ENCODE measurements at places on chromosomes 12 and 14. TPM values are rescaled to one million over a fixed set of nuclear protein-coding genes. Genes with fewer than 3 reads are reported as not detected.

DNA sequence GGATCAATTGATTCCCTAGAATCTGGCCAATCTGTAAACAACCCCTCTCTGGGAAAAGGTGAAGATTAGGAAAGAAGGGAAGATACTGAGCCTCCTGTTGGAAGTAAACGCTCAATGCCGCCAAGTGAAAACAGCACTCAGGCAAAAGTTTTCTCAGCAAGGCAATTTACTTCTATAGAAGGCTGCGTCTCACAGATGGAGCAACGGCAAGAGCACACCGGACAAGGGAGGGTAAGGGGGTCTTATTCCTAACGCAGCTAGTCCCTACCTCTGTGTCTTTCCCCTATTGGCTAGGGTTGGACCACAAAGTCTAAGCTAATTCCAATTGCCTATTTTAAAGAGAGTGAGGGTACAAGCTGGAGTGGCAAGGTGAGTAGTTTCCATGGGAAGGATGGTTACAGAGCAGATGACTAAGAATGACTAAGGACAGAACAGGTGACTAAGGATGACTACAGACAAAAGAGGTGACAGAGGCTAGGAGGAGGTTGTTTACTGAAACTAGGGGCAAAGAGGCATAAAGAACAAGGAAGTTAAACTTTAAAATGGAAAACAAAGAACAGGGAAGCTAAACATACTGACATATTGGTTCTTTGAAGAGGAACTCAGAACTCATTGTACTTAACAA, 5.6 kb upstream of the TTC9 start:
- DNase-seq, result no peak

GRCh38 chr12:88519802-88520435, 60.4 kb downstream of the KITLG start:
- DNase-seq, result no peak

DNA sequence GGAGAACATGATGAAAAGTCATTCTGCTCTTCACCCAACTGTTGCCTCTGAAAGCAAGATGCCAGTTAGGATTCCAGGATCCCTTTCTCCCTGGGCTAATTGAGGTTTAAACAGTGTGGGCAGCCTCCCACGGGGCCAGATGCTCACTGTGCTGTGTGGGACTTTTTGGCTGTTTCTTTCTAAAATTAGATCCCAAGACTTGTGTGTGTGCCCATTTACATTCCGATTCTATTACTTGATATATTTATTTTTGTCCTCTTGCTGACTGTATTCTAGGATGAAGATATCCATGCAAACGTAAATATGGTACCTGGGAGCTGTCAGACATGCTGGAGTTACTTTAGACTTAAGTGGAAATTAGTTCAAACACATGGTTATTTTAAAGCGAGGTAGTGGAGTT, 6.2 kb downstream of the IFT43 start:
- no peak for DNase-seq

- no peak for DNase-seq
Observed at GRCh38 chr14:95524706-95525512, 8.5 kb upstream of the SYNE3 start.

- peak; percentile 71 for DNase-seq
Observed at GRCh38 chr12:15522574-15523187, 200.4 kb downstream of the PTPRO start.

- DNase-seq, result no peak
Observed at GRCh38 chr12:24835377-24835776, 113.5 kb downstream of the BCAT1 start.

DNA sequence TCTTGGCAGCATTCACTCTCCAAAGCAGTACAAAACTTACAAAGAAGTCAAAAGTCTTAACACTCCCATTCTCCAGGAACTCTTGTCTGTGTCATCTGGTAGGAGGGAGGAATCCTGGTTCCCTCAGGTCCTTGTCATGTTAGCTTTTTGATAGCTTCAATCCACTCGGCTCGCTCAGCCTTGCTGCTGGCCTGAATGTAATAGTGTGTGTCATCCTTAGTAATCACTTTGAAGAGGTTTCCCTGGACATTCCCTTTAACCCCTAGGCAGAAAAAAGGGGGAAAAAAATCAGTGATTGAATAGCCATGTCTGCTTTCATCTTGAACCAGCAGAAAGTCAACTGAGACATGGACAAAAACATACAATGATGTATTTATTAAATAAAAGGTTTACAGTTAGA, 24.8 kb downstream of the PLEK2 start:
- DNase-seq, result no peak

DNA sequence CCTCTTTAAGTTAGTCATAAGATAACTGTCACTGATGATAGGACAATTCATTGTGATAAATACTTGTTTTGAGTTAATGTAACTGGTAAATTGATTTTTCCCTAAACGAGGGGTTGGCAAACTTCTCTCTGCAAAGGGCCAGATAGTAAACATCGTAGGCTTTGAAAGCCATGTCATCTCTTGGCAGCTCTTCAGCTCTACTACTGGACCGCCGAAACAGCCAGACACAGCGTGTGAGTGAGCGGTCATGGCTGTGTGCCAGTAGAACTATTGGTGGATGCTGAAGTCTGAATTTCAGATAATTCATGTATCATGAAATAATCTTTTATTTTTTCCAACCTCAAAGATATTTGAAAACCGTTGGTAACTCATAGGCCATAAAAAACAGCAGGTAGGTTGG, 9.9 kb downstream of the PIWIL1 start:
- DNase-seq, result peak; percentile 24

DNA sequence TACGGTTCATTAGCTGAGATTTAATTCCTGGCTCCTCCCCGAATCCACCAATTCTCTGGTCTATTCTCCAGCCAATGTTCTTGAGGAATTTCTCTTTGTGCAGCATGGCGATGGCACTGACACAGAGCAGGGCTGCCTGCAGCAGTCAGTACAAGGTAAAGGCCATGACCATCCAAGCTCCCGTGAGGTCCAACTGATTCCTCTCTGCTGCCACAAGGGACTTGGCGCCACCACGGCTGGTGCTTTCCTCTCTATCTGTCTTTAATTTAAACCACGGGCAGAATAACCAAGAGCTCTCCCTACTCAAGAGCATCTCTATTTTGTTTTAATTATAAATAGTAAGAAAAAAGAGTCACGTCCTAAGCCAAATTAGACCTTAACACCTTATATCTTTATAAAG, 12.1 kb downstream of the TMEM116 start:
- no peak for DNase-seq

- DNase-seq, result peak; percentile 39
Observed at GRCh38 chr14:103867523-103867953, 20.2 kb upstream of the PPP1R13B start.

GRCh38 chr12:104703372-104703771, 246.6 kb downstream of the CHST11 start:
- DNase-seq, result no peak

DNA sequence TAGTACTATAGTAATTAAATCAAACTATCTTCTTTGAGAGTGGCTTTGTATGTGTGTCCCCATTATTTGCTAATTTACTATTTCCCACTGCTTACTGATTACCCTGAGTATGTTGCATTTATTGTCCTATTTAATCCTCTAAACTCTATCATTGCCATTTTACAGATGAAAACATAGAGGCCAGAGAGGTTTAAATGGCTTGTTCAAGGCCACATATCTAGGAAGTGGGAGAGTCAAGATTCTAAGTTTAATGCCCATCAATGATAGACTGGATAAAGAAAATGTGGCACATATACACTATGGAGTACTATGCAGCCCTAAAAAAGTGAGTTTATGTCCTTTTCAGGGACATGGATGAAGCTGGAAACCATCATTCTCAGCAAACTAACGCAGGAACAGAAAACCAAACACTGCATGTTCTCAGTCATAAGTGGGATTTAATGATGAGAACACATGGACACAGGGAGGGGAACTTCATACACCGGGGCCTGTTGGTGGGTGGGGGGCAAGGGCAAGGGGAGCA, 419.7 kb downstream of the ZFP36L1 start:
- DNase-seq, result no peak

DNA sequence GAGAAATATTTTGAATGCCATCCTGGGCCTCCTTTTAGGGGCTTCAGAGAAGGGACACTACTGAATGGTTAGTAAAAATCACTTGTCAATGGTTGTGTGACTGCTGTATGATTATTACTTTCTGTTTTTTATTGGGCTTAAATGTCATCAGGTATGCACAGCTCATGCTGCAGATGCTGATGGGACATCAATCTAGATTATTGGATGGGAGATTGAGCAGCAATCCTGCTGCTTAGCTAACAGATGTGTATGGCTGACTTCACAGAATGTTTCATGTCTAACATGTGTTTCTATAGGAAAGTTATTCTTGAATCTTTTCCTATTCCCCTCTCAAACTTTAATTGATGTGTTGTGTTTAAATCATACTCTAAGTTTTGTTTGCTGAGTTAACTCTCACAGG, 166.8 kb downstream of the RMST start:
- no peak for DNase-seq

DNA sequence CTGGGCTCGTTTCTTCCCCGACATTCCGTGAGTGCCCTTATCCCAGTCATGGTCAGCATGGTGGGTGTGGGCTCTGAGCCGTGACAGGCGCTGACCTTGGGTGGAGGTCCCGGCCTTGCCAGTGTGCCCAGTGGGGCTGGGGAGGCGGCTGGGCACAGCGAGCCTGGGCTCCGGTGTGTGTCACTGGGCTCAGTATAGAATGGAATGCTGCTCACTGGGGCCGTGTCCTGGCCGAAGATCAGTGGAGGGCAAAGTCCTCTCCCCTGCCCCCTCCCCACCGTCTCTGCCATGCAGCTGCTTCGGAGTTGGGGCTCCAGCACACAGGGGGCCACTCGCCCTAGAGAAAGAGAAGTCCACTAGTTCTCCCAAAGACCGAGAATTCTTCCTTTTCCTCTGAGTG, 164.4 kb downstream of the TSPAN9 start:
- DNase-seq, result peak; percentile 55

DNA sequence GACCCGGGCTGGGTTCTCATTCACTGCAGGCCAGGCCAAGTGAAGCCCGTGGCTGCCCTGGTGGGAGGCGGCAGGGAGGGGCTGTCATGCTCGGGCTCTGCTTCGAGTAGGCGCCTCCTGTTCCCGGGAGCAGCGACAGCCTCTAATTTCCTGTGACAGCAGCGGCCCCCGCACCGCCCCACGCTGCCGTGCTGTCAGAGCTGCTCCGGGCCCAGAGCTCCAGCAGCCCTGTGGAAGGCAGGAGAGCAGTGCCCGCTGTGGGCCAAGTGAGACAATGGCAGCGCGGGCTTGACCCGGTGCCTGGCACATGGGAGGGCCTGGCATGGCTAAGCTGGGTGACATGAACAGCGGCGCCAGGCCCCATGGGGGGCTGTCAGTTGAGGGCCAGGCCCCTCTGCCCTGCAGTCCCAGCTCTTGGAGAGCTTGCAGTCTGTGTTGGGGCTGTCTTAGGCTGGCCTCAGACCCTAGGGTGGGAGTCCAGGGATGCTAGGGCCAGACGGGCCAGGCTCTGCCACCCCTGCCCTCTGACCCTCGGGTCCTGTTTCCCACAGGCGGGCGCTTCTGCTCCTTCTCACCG, 5.1 kb downstream of the TRMT61A start:
- no peak for DNase-seq

DNA sequence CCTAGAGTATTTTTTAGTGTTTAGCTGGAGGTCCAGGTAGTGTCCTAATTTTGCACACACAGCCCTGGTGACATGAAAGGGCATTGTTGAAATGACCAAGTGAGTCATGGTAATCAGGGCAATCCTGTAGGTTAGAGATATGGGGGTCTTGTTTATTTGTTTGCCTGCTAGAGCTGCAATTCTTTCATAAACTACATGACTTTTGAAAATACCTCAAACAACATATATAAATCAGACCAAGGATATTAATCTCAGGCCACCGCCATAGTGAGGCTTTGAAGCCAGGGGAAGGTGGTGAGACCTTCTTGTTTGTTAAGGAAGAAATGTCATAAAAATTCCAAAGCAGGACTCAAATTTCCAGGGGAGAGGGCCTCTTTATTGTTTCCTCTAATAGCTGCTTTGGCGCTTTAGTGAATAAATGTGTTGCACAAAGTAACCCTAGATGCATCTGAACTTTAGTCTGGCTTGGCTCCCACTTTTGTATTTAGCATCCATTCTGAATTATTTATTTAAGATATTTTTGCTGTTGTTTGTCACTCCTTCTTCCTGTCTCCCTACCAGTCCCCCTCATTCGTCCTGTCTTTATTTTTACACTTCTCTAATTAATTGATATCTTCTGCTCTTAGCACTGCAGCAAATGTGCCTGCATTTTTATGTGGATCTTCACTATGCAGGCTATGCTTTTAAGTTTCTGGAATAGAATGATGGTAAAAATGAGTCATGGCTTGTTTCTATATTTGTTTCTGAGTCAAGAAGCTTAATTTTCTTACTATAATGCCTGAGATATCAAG, 430.3 kb downstream of the RAD51B start:
- DNase-seq, result peak; percentile 95

GRCh38 chr12:131385313-131386166, 325.4 kb upstream of the SFSWAP start:
- DNase-seq, result no peak

DNA sequence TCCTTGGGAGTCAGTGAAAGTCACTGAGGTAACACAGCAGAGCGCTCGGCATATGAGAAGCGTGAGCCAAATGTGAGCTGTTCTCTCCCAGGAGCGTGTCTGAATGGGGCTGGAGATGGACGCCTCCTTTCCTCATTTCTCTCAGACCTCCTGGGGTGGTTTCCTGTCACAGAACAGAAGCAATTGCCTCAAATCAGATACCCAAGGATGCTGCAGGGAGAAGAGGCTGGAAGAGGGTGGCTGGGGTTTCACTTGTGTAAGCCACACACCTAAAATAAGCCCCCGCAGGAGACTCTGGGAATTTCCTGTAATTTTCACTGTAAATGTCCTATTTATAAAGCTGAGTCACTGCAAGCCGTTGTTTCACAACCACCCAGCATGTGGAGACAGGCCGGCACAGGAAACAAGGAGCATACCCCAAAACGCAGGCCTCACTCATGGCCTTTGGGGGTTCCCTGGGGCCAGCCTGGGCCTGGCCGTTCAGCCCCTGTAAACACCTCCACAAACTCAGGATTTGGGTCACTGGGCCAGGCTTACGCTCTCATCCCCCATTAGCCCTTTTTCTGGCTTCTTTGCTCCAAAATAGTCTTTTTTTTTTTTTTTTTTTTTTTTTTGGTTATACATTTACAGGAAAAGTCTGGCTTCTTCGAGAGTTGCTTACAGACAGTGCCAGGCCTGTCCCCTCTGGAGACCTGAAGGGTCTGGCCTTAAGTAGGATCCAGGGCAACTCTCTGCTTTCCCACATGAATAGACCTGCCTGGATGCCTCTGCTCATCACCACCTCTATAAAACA, 55.3 kb downstream of the VCPKMT start:
- peak; percentile 93 for DNase-seq

- DNase-seq, result peak; percentile 84
Observed at GRCh38 chr14:54691525-54692283, 124.8 kb downstream of the SAMD4A start.

- no peak for DNase-seq
Observed at GRCh38 chr14:33484264-33484663, 466.6 kb downstream of the EGLN3 start.

- peak; percentile 54 for DNase-seq
Observed at GRCh38 chr12:31876568-31877424, 82.4 kb upstream of the RESF1 start.

- DNase-seq, result no peak
Observed at GRCh38 chr12:77575376-77575919, 255.2 kb upstream of the NAV3 start.

Gene OR4E2
- not detected for total RNA-seq

Gene TEX22
- total RNA-seq, result 0.49 TPM

Gene SMOC1
- 2.1 TPM for total RNA-seq

Gene BDKRB2
- total RNA-seq, result 3.5 TPM

Gene TUNAR
- 0.18 TPM for total RNA-seq

Gene DPY19L2
- total RNA-seq, result 7.3 TPM

Gene LRFN5
- 10.0 TPM for total RNA-seq

Gene SLC25A47
- 0.09 TPM for total RNA-seq

Gene FGF6
- total RNA-seq, result 24.7 TPM

Gene RNFT2
- 1.3 TPM for total RNA-seq

All from muscle of leg (tissue), 16 donors.